T-helper 9 cell (primary cell): ENCODE measurements at places on chromosomes 3 and 15.

GRCh38 chr3:118991775-118992174 is 42.9 kb downstream of the IGSF11 start:
- DNase-seq: no peak

GRCh38 chr3:14480207-14481017 is 59.7 kb downstream of the GRIP2 start:
- DNase-seq: no peak

- DNase-seq: no peak
Measured at GRCh38 chr3:64176461-64176996, 48.7 kb downstream of the PRICKLE2 start.

DNA sequence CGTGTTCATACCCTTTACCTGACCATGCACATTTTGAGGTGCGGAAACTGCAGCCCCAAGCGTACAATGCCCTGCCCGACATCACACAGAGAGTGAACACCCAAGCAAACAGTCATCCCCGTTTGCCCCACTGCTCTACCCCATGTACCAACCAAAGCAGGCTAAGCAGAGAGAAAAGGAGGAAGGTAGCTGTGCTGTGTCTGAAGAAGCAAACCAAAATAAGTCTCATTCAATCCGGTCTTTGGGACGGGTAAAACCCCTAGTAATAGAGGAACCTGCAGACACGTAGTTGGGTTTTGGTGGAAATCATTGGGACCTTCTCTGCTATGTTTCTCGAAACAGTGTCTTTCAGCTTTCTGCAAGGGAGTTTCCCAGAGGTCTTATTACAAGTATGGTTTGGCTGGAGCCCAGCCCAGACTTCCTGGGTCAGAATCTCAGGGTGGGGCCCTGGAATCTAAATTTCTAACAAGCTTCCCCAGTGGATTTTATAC is 164.6 kb upstream of the HES1 start:
- DNase-seq: no peak

- DNase-seq: no peak
Measured at GRCh38 chr15:80434926-80435720, 30.9 kb downstream of the ARNT2 start.

DNA sequence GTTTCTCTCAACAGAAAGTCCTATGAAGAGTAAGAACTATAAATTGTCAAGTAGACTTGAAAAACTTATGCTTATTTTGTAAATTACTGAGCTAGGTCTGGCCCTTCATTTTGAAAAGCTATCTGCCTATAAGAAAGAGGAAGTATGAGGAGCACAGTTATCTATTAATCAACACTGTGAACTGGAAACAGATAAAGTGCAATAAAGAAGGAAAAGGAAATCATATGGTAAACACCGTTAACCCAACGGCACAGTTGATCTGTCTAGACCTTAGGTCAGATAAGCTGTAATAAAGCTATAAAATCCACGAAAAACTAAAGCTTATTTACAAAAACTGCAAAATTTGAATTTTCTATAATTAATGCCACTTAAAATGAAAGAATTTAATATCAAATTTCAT is 242.5 kb downstream of the ZBTB20 start:
- no peak for DNase-seq

DNA sequence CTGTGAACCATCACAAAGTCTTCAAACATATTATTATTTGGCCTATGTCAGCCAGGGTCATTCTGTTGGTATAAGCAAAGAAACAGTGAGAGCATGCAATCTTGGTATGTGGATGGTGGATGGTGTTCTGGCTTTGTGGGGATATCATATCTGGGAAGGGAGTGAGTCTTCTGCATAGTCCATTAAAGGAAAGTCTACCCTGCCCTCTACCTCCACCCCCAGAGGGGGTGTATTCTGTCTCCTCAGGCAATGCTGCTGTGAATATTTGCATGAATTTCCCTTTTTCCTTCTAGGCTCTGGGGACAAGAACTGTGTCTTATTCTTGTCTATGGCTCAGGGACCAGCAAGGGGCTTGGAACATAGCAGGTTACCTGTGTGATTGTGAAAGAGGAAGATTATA is 495.8 kb downstream of the PDCD6IP start:
- DNase-seq: no peak
